ENCODE measurements at places on chromosomes 1 and 21. TPM values are rescaled to one million over a fixed set of nuclear protein-coding genes. Genes with fewer than 3 reads are reported as not detected.

- no peak overlapping the region for H3K4me3 ChIP-seq
- H3K36me3 ChIP-seq, result peaks cover 55% of the 10 kb centered on the region
- DNase-seq, result peak; percentile 81
- H3K27me3 ChIP-seq, result no peaks in the 10 kb centered on the region
- H3K4me1 ChIP-seq, result peaks cover 4% of the 10 kb centered on the region
Observed at GRCh38 chr1:47785561-47786271, 211.5 kb downstream of the TRABD2B start.

GRCh38 chr1:93720956-93721626 lies 39.5 kb upstream of the BCAR3 start:
- peak overlapping the region; percentile 97 for H3K27ac ChIP-seq
- peaks cover 25% of the 10 kb centered on the region for H3K4me1 ChIP-seq
- DNase-seq, result no peak
- no peaks in the 10 kb centered on the region for H3K27me3 ChIP-seq
- no peak overlapping the region for H3K4me3 ChIP-seq
- no peaks in the 10 kb centered on the region for H3K36me3 ChIP-seq

- peak overlapping the region; percentile 81 for H3K4me3 ChIP-seq
- H3K27me3 ChIP-seq, result peaks cover 100% of the 10 kb centered on the region
- H3K4me1 ChIP-seq, result peaks cover 16% of the 10 kb centered on the region
- peak; percentile 79 for DNase-seq
- H3K36me3 ChIP-seq, result no peaks in the 10 kb centered on the region
Observed at GRCh38 chr1:220880726-220881506, 1.7 kb downstream of the HLX start.

DNA sequence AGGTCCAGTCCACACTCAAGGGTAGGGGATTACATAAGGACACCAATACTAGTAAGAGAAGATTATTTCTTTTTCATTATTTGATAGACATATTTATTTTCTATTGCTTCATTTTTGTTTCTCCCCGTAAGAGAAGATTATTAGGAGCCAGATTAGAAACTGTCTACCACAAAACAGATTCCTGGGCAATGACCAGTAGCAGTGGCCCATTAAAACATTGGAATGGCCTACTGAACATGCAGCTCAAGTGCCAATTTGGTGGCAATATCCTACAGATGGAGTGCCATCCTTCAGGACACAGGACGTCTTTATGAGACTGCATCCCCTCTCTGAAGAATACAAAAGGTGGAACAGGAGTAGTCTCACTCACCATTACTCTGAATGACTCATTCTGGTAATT lies 34.0 kb upstream of the ARHGAP29 start:
- no peaks in the 10 kb centered on the region for H3K27me3 ChIP-seq
- H3K36me3 ChIP-seq, result no peaks in the 10 kb centered on the region
- no peak overlapping the region for H3K4me3 ChIP-seq
- no peak for DNase-seq
- H3K4me1 ChIP-seq, result no peaks in the 10 kb centered on the region

DNA sequence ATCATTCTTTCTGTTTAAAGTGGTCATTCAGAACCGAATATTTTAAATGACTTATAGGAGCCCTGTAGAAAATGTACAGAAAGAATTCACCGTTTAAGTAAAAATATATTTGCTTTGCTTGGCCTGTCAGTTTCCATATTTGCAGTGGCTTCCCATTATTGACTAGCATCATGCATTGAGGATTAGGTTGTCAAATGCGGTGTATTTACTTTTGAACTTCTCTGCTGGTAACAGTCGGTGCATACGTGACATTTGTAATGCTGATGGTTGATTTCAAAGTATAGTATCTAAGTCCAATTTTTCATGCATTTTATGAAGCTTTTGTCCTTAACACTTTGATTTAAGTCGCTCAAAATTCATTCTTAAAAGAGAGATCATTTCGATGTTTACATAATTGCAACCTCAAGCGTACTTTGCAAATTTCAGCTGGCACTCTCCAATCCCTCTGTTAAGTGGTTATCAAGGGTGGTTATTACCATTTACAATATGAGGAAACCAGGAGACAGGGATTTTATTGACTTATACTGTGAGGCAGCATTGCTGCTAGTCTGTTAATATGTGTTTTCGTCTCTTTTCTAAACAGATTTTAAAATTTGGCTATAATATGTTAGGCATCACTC lies 201.6 kb downstream of the SDCCAG8 start:
- H3K4me3 ChIP-seq, result no peak overlapping the region
- DNase-seq, result no peak
- H3K27ac ChIP-seq, result no peak overlapping the region
- no peaks in the 10 kb centered on the region for H3K4me1 ChIP-seq

GRCh38 chr1:94258873-94259331 lies 21.5 kb upstream of the ARHGAP29 start:
- H3K4me1 ChIP-seq, result no peaks in the 10 kb centered on the region
- H3K27ac ChIP-seq, result no peak overlapping the region
- no peaks in the 10 kb centered on the region for H3K36me3 ChIP-seq
- no peak for DNase-seq

The TIPRL gene
- 30.9 TPM for total RNA-seq

The SYNC gene
- 0.18 TPM for total RNA-seq

All from endodermal cell (in vitro differentiated cells).